ENCODE measurements at places on chromosomes 12 and 14.

GRCh38 chr12:130280231-130280630 lies 57.5 kb upstream of the PIWIL1 start:
- no peak for DNase-seq

DNA sequence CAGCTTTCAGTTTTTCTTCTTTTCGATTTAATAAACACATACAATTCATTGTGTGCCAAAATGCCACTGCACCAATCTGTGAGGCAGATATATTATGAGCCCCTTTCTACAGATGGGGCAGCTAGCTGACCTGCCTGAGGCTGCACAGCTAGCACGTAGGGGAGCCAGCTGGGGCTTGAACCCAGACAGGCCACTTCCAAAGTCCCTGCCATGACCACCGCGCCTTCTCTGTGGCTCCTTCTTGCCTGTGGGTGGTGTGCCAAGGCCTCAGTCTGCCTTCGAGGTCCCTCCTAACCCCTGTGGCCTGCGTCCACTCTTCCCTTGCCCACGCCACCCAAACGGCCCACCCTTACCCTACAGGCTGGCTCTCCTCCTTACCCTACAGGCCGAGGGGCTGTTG lies 16.2 kb downstream of the FAM222A start:
- no peak for DNase-seq

- peak; percentile 85 for DNase-seq
These were observed 2.7 kb upstream of the TSPAN31 start for GRCh38 chr12:57741844-57742738.

GRCh38 chr14:73884438-73885190 lies 2.0 kb upstream of the ZNF410 start:
- DNase-seq: no peak

GRCh38 chr14:104335176-104335575 lies 196.8 kb downstream of the KIF26A start:
- DNase-seq: no peak

DNA sequence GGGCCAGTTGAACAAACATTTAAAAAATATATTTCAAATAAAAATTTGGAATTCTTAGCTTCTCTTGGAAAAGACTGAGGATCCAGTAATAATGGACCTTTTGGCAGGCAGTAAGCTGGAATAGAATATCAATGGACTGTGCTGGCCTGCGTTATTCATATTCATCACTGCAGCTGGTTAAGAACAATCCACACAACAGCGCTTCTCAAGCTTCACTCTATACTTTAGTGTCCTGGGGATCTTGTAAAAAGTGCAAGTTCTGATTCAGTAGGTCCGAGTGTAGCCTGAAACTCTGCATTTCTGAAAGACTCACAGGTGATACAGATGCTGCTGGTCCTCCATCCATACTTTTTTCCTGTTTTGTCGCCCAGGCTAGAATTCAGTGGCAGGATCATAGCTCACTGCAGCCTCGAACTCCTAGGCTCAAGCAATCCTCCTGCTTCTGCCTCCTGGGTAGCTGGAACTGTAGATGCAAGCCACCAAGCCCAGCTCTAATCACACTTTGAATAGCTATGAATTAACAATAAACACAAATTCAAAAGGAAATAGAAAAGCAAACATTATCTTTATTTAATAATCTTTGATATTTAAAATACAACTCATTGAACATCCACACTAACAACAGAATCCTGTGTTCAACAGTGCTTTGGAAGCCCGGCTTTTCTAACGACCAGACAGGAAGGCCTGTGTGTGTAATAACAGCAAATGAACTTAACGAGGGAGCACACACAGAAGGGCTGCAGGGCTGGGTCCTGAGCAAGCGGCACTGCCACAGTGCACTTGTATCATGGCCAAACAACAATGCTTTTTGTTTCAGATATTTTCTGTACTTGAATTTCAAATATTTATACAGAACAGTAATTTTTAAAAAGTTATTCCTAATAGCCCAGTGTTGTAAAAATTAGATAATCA lies 18.4 kb upstream of the TRIP11 start:
- no peak for DNase-seq

DNA sequence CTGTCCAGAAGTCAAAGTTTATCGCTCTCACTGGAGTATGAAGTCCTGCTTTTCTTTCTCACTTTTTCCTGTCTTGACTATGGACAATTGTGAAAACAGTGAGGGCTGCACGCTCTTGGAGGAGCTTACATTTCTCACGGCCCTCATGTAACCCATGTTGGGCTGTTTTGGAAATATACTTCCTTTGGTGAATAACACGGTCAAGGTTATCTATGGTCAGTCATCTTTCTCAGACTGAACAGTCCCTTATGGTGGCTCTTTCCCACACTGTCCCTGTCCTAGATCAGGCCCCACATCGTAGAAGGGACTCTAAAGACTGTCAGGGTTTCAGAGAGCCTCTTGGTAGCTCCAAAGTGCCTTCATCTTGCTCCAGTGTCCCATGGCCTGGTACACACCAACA lies 7.2 kb downstream of the CCDC92 start:
- no peak for DNase-seq

DNA sequence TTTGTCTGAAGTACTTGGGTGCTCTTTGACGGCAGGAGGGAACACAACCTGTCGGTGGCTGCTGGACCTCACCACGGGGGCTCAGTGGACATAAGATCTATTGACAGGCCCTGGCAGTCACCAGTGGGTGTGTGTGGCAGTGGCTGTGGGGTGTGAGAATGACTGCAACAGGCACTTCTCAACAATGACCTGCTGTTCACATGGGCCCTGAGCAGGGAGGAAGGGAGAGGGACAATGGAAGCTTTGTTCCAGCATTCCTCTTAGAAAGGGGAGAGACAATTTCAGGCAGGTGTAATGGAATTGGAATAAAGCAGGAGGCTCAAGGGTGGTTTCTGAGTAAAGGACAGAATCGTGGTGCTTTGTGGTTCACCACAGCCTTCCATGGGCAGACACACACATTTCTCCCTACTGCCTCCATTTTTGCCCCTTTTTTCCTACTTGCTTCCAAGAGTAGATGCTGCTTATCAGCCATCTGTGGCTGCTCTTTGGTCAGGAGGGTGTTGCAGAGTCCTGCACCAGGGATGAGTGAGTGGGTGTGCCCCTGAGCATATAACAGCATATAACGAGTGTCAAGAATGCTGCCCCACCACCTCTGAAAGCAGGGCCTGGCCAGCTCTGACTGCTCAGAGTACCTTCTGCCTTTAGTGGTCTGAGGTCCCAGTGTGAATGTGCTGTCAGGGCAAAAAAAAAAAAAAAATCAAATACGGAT lies 267.7 kb downstream of the RASSF9 start:
- peak; percentile 0 for DNase-seq

DNA sequence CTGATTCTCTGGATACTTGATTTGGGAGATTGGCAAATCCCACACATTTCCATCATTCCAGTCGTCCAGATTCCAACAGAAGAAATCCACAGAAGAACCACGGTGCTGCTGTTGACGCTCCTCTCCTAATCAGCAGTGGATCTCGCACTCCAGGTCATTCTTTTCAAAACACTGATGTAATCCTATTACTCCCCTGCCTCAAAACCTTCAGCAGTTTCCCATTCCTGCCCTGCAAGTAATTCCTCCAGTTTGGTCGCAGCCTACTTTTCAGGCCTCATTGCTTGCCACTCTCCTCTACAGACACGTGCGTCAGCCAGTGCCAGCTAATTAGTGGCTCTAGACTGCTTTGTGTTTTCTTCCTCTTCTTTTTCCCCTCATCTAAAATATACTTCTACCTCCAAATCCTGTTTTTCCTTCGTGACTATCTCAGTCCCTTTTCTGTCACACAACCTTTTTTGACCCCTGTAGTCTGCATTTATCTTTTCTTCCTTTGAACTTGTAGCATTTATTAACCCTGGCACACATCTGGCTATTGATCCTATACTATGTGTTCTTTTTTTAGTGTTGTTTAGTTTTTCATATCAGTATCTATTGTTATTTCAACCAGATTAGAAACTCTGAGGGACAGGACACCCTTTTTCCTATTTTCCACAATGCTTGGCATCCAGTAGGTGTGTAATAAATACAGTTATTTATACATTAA lies 36.8 kb downstream of the PRORP start:
- no peak for DNase-seq

- no peak for DNase-seq
These were observed 4.5 kb downstream of the C1QL4 start for GRCh38 chr12:49332441-49332861.

DNA sequence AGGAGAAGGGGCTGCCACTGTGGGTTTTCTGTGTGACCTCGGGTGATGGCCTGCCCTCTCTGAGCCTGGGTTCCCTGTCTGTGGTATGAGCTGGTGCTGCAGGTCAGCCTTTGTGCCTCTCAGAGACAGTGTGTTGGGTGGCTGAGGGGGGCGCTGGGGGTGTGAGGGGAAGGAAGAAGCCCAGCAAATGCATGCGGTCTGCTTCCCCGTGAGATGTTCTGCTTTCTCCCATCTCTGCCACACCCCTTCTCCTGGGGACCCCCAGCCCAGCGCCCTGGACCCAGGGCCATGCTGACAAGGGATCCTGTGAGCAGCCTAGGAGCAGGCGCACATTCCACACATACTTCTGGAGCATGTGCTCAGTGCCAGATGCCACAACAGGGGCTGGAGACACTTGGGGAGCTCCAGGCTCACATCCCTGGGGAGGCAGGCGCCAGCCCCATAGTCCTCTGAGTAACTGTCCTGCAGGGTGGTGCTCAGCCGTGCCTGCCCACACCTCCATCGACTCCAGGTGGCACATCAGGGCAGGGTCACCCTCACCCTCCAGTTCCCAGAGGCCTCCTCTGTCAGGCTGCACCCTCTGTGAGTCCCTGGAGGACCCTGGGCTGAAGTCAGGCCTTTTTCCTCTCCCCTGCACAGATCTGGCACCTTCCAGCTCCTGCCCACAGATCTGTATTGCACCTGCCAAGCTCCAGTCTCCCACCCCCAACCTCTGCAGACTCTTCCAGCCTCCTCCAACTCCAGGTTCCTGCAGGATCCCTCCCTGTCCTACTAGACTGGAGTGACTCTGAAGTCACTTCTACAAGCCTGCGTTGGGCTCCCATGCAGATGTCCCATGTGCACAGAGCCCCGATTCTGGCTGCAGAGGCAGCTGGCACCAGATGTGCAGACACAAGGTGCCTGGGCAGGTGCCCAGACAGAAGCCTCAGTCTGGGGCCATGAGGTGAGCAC lies 205.6 kb downstream of the KIF26A start:
- DNase-seq: no peak

GRCh38 chr14:77024171-77024691 lies 4.3 kb downstream of the IRF2BPL start:
- DNase-seq: peak; percentile 45

GRCh38 chr14:105200641-105201040 lies 19.5 kb upstream of the NUDT14 start:
- DNase-seq: no peak

GRCh38 chr12:25295361-25295760 lies 44.6 kb upstream of the KRAS start:
- DNase-seq: no peak

- no peak for DNase-seq
These were observed 15.9 kb upstream of the SIX1 start for GRCh38 chr14:60665177-60665550.
